ENCODE measurements at places on chromosomes 13 and 19.

GRCh38 chr13:102587916-102588315 lies 8.9 kb upstream of the TPP2 start:
- no peak for DNase-seq

DNA sequence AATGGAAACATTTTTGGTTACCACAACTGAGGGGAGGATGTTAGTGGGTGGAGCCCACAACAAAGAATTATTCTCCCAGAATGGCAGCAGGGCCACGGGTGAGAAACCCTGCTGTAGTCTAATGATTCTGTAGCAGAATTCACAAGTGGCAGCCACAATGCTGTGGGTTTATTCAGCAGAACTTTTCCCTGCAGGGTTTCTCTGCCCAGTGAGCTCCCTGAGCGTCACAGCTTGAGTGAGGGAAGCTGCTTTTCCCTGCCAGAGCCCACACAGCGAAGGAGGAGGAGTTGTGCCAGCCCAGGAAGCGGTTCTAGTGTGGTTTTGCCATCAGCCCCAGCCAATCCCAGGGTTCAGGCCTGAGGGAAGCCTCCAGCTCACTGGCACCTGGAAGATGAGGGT lies 4.4 kb downstream of the ATP12A start:
- peak; percentile 34 for DNase-seq

DNA sequence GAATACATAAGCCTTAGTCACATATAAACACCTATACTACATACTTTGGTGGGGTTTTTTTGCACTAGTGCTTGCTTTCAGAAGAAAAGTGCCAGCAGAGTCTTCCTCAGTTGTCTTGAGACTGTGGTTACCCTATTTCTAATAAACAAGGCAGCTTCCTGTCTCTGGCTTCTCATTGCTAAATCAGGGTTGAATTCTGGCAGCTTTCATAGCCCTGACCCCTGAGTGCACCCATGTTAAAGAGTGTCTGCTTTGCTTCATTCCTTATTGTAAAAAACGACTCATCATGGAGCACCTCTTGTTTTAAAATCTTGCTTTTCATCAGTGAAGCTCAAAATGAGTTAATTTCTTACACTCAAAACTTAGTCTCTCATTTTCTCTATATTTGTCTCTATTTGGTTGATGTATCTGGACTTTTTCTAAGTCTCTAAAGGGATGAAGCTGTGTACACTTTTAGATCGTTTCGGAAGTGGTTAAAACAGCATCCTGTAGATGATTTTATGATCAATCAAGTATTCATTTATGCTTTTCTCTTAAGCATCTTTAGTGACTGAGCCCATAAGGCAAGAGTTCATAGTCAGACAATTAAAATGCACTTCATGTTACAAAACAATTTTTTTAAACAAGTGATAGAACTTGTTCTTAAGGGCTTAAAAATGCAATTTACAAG lies 72.1 kb downstream of the KLF12 start:
- peak; percentile 65 for DNase-seq

DNA sequence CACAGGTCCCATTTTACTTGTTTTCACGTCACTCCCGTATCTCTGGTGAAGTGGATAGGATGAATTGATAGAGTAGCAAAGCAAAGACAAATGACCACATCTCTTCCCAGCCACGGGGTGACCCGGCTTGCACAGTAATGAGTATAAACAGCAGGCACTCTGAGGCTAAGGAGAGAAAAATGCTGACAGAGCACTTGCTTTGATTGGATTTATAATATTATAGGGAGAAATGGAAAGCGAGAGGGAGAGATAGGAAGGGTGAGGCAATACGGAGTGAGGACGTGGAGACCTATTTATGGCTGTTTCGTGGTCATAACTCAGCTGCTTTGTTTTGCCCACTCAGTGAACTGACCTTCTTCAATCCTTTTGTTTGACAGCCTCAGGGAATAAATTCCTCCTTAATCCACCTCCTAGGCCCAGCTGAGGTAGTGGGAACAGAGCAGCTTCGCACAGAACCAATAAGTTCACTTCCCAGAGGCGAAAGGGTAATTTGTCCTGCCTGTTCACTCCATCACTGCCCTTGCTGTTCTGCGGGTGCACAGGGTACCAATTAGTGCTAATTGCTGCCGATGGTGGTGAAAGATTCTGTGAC lies 68.6 kb downstream of the ERCC5 start:
- no peak for DNase-seq

- DNase-seq: peak; percentile 63
Measured at GRCh38 chr13:42354241-42355091, 82.5 kb downstream of the AKAP11 start.

GRCh38 chr19:51293571-51294210 lies 17.8 kb upstream of the IGLON5 start:
- DNase-seq: no peak

DNA sequence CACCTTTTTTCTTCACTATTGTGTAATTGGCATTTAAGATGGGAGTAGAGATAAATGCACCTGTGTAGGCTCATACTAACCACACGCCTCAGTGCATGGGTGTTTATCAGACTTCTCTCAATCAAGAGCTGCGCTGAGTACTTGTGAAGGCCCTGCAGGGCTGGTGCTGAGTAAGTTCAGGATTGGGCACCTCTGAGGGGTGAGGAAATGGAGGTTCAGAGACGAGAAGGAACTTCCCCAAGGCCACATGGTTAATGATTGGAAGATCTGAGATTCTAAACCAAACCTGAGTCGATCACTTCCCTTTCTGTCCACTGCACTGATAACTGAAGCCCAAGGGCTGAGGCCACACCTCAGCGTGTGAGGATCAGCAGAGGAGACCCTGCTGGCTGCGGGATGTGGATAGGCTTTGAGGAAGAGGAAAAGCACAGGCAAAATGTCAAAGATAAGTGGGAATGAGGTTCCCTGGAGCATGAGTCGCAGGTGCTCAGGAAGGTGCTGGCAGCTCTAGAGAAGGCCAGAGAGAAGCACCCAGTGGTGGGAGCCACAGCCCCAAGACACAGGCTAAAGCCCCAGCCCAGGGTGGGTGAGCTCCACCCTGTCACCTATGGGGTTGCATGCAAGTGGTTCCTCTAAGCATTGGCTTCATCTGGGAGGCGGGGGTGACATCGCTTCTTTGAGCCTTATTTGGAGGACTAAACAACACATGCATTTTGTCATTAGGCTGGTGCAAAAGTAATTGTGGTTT lies 32.3 kb upstream of the GJB6 start:
- DNase-seq: no peak

- DNase-seq: no peak
Measured at GRCh38 chr19:52492994-52493470, 34.4 kb upstream of the ZNF808 start.

DNA sequence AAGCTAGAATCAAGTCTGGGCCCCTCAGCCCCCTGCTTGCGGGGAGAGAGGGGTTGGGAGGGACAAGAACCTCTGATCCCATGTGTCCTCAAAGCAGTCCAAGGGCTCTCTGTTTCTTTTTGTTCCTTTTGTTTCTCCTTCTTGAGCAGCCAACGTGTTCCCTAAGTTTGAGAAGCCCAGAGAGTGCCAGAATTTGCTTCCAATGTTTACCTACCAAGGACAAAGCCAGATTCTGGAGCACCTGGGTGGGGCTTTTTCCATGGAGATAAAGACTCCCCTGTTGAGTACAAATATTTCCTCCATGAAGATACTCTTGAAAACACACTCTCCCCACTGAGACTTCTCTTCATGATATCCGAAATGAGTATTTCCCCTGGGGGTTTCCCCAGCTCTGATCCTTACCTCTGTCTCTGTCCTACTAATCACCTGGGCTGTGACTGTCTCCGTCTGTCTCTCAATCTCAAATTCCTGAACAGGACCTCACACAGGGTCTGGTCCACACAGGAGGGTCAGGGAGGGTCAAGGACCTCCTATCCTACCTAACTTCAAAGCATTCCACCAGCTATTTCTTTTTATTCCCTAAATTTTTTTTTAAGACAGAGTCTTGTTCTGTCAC lies 27.4 kb downstream of the CD177 start:
- DNase-seq: no peak

DNA sequence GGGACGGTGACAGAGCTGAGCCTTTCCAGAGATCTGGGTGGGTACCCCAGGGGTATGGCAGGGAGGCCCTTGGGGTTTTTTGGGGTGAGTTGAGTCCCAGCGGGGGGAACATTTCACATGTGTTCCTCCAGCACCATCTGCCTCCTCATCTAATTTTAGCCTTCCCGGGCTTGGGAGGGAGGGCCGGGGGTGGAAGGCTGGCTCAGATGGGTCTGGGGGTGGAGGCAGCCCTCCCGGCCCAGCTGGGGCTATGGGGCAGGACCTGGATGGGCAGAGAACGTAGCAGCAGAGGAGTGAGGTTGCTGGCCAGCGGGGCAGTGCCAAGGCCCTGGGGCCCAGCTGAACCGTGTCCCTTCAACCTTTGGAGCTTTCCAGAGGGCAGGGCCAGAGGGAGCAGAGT lies 23.5 kb downstream of the ADGRL1 start:
- DNase-seq: no peak

- DNase-seq: peak; percentile 97
Measured at GRCh38 chr19:21835810-21836444, at the start of gene ZNF43. ZNF43 (minus strand) TSS chr19:21836182; CDS start chr19:21836038, 144 bp downstream.

DNA sequence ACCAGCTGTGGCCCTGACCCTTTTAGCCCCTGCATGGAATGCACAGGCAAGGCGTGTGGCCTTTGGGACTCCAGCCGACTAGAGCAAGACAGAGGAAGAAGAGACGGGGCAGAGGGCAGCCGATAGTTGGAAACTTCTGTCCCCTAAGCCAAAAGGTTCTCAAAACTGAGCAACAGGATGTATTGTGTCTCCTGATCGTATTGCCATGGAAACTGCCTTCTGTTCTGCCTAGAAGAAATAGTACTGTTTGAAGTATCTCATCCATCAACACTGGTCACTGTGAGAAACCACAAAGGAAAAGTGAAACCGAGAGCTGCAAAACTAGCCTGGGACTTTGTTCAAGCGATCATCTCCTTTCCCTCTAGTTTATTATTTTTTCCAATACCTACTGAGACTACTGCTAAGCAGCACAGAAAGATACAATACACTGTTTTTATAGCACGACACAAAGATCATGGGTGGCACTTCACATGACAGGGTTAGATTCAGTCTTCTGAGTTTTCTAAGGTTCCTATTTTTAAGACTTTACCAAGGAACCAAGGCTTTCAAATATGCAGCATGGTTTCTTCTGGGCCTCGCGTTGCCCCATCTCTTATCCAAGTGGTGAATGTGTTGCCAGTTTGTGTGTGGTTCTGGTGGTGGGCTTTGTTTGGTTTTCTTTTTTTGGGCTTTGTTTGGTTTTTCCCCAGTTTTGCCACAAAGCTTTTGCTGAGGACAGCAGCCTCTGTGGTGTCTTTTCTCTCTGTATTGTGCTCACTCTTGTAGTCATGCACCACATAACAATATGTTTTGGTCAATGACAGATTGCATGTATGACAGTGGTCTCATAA lies 49.3 kb upstream of the GPR183 start:
- peak; percentile 75 for DNase-seq

DNA sequence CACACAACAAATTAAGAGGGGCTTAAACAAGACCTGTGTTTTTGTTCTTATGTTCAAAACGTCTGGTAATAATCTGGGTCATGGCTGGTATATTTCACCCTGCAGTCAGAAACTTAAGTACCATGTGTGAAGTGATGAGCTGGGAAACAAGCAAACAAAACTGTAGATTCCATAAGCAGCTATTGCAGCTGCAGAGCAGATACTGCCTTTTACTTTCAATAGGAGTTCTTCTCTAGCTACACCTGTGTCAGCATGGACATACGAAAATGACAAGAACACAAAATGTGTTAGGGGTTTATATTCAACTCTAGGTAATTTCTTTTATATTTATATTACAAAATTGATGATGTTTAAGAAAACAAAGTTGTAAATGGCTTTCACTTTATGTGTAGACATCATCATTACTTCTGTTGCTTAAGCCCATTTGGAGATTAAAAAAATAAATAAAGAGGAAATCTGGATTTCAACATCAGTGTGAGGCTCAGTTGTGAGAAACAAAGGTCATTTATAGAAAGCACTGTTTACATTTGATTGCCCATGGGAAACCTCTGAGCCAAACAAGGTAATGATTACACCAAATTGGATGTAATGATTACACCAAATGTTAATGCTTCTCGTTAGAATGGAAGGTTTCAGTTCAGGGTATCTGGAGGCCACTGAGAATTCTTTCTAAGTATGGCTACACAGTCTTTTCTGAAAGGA lies 451.0 kb upstream of the SLC10A2 start:
- no peak for DNase-seq

DNA sequence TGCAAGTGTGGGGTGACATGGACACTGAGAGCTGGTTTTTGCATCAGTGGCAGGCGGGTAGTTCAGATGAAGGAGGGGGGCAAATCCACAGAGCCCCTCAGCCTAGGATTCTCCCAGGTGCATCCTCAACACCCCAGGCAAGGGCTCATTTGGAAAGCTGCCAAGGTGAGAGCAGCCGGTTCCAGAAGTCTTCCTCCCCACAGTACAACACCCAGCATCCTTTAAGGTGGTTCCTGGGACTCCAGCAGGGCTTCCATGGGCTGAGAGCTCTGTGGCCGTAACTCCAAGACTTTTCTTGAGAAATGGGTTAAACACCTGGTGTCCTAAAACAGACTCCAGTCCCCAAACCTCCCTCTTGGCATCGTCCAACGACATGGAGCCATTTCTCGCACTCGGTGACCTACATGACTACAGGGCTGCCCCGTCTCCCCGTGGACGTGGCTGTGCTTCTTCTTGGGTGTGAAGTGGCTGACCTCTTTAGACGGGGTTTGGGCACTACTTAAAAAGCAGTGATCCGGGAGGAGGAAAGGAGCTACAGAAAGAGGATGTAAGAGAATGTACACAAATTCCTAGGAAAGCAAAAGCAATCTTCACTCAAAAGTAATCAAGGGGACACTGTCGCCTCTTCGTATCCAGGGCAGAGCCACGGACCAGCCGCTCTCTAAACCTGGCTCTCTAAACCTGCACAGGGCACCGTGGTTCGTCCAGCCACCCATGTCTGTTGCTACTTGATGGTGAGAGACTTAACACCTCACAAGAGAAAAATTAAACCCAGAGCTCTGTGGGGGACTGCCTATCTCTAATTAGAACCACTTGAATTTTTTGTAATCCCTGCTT lies 25.5 kb downstream of the RANBP3 start:
- DNase-seq: no peak

GRCh38 chr19:12865746-12866415 lies 15.4 kb downstream of the DNASE2 start:
- DNase-seq: no peak

DNA sequence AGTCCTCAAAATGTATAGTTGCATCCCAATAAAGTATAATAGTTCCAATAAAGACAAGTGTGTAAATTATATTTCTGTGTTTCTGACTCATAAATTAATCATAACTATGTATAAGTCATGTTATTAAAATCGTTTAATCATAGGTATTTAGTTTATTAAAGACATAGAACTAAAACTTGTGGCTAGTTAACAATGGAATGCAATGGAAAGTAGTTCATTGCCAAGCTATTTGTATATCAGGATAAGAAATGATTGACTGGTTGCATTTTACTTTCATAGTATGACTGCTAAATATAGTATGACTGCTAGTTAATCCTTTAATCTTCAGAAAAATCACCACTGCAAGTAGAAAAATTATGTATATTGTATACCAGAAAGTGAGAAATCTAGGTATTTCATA lies 16.9 kb downstream of the COG3 start:
- no peak for DNase-seq

GRCh38 chr19:41352609-41353465 lies 885 bp downstream of the TGFB1 start:
- peak; percentile 62 for DNase-seq
